ENCODE measurements at places on chromosomes 11 and 22. TPM values are rescaled to one million over a fixed set of nuclear protein-coding genes. Genes with fewer than 3 reads are reported as not detected.

ACR gene
- total RNA-seq = not detected

SYNGR1 gene
- total RNA-seq = 68.9 TPM

PRG3 gene
- total RNA-seq = not detected

MS4A18 gene
- total RNA-seq = not detected

YPEL1 gene
- total RNA-seq = 89.5 TPM

MOGAT2 gene
- total RNA-seq = not detected

NLRP10 gene
- total RNA-seq = not detected

CD3E gene
- not detected for total RNA-seq

RPS6KA4 gene
- total RNA-seq = 13.1 TPM

PLAAT5 gene
- total RNA-seq = 1.9 TPM

RPS6KB2 gene
- total RNA-seq = 16.0 TPM

TTLL1 gene
- 49.5 TPM for total RNA-seq

CRYBA4 gene
- total RNA-seq = not detected

IRAG1 gene
- 0.63 TPM for total RNA-seq

RAB3IL1 gene
- total RNA-seq = 3.4 TPM

CYB561A3 gene
- 12.5 TPM for total RNA-seq

VPS11 gene
- total RNA-seq = 35.1 TPM

TUB gene
- total RNA-seq = 90.8 TPM

OR51I1 gene
- 2.5 TPM for total RNA-seq

PRR33 gene
- total RNA-seq = not detected

ANKK1 gene
- total RNA-seq = not detected

APOA5 gene
- total RNA-seq = not detected

MB gene
- total RNA-seq = not detected

VWA5A gene
- total RNA-seq = 4.1 TPM

GUCY1A2 gene
- 186 TPM for total RNA-seq

SYT13 gene
- 153 TPM for total RNA-seq

TRIM29 gene
- not detected for total RNA-seq

TNNI2 gene
- not detected for total RNA-seq

SMC1B gene
- not detected for total RNA-seq

GLYAT gene
- not detected for total RNA-seq

TSSK2 gene
- total RNA-seq = not detected

TAGLN gene
- 6.3 TPM for total RNA-seq

CNGA4 gene
- total RNA-seq = 0.63 TPM

GGTLC3 gene
- not detected for total RNA-seq
